Cardiac septum (tissue), 1 donor: ENCODE measurements at places on chromosomes 1 and 21.

DNA sequence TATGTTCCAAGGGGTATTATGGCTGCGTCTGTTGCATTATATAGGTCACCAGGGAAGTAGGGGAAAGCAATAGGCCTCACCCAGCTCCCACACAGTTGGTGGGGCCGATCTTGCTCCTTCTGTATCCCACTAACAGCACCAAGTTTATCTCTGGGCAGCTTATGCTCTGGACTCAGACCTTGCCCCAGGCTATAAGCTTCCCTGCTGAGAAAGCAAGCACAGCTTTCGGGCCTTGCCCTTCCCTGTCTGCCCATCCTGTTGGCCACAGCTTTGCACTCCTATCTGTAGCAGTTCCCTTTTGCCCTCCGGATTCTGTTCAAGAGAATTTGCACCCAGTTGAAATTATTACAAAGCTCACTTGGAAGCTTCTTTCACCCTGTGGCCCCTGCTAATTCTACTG lies 12.9 kb downstream of the KCNE1 start:
- no peak for DNase-seq

DNA sequence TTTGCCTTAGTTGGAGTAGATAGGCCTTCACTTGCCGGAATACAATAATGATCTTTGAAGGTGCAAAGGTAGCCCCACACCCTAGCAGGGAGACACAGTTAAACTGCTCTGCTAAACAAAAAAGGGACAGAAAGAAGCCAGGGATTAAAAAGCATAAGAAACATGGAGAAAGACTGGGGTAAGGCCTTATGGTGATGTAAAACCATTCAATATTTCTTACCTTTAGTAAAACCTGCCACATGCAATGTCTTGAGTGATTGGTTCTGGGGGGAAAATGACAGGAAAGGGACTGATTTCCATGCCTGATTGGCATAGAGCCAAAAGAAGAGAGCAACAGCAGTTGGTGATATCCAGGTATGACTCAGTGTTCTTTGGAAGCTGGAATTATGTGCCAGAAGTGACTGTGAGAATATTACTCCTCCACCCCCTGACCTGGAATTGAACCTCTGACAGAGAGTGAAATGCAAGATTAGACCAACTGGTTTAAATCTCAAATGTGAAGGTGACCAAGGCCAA lies 8.1 kb downstream of the DNASE2B start:
- no peak for DNase-seq

DNA sequence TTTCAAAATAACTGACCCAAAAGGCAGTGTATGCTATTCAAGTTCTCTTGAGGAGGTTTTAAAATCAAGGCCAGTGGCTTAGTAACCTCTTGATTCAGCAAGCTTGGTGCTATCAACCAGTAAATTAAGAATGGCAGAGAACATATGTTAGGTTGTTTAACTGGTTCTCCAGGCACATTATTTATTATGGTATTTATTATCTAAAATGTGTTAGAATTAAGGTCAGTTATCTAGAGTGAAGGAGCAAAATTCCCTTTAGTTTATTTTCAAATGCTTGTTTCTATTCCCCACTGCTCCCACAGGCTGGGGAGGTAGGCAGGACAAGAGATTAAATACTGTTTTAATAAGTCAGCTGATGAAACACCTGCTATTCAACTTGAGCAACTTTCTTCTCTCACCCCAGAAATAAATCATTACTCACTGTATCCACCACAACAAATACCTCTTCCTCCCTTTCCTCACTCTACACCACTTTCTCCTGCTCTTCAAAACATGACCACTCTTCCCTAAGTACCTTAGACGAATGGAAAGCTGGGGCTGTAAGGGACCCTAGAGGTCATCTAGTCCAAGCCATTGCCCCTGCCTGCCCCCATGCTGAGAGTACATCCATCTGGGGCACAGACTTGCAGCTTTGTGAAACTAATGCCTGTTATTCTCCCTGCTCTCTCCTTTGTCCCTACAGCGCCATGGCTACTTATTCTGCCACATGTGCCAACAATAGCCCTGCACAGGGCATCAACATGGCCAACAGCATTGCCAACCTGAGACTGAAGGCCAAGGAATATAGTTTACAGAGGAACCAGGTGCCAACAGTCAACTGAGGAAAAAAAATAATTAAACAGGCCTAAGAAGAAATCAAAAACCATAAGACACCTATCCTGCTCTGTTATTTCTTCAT lies 71.7 kb downstream of the PRRX1 start:
- DNase-seq = no peak

- no peak for DNase-seq
Measured at GRCh38 chr1:113333056-113333455, 57.3 kb upstream of the MAGI3 start.

GRCh38 chr1:154427173-154428139 lies 22.3 kb downstream of the IL6R start:
- no peak for DNase-seq

DNA sequence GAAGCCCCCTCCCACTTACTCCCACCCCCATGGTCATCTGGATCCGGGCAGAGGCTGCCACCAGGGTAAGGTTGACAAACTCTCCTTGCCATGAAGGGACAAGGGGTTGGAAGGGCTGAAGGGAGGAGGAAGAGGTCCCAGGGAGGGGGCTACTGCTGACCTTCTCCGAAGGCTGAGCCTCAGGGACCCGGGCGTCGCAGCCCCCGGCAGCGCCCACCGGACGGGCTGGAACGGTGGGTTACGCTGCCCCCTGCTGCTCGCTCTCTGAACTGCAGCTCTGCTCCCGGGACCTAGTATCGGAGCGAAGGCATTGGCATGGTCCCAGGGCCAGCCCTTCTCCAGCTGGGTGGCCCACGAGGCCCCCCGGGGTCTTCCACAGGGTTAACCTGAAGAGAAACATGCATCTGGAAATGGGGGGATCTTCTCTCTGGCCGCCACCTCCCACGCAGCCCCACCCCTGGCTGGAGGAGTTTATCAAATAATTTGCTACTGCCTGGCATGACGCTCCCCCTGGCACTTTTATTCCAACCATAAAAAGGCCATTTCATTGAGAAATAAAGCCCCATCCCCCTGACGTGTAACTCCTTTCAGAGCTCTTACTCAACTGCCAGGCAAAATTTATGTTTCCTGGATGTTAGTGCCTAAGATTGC lies 70.4 kb upstream of the TARDBP start:
- DNase-seq = no peak

GRCh38 chr1:30719406-30720270 lies 3.7 kb downstream of the MATN1 start:
- no peak for DNase-seq
